NCI-H748 treated with DMSO at 0.1 percent for 48 hours (cell line): ENCODE measurements at places on chromosomes 2 and 18.

DNA sequence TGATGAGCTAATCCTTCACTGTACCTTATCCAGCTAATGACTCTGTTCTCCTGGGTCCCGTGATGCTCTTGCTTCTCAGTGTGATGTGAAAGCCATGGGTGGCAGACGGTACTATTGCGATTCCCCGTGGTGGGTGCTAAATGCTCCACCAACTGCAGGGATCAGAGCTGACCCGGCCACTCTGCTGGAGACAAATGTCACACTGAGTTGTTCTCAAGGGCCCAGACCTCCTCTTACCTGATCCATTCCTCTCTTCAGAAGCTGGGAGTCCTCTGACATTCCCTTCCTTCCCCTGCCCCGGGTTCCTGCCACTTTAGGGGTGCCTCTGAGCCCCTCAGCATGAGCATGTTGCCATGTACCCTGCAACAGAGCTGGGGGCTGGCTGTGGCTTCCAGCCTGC is 105.1 kb downstream of the MAPK4 start:
- DNase-seq, result no peak

GRCh38 chr2:148052687-148053086 is 31.8 kb downstream of the MBD5 start:
- DNase-seq, result no peak

DNA sequence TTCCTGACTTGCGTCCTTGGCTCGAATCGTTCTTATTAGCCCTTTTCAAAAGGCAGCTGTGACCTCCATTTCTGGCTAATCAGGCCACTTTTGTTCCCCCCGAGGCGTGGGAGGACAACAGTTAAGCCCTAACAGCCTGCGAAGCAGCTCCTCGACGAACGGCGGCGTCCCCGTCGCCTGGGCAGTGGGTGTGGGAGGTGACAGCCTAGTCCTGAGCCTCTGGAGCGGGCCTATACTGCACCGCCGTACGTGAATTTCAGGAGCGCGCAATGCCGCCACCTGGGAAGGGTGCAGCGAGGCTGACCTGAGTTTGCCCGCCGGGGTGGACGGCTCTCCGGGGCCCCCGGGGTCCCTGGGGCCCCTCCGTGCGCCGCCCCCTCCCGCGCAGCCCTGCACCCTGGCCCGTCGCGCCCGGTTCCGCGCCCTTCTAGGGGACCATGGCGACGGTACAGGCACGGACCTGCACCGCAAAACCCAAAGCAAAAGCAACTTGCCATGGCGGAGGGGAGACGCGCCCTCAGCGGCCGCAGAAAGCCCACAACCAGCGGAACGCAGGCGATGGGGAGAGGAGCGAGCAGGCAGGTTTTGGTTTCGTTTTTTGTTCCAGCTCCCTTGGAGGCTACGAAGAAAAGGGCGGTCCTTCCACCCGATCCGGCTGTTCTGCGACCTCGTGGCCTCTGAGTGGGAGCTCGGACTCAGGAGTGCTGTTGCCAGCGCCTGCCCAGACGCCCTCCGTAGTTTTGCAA is at the start of gene RBM43:
TSS of gene RBM43 (minus strand) at position 633 of the 746 bp plus-strand sequence. CDS start at position 497, 136 bp downstream.
- peak; percentile 62 for DNase-seq

DNA sequence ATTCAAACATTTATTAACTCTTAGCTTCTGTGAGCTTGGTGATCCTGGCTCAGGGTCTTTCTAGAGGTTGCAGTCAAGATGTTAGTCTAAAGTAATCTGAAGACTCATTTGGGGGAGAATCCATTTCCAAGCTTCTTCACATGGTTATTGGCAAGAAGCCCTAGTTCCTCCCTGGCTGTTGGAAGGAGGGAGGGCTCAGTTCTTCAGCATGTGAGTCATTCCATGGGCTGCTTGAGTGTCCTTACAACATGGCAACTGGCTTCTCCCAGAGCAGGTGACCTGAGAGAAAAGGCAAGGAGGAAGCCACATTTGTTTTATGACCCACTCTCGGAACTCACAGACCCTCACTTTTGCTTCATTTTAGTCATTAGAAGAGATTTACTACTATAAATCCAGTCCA is 10.6 kb upstream of the C2orf74 start:
- no peak for DNase-seq

DNA sequence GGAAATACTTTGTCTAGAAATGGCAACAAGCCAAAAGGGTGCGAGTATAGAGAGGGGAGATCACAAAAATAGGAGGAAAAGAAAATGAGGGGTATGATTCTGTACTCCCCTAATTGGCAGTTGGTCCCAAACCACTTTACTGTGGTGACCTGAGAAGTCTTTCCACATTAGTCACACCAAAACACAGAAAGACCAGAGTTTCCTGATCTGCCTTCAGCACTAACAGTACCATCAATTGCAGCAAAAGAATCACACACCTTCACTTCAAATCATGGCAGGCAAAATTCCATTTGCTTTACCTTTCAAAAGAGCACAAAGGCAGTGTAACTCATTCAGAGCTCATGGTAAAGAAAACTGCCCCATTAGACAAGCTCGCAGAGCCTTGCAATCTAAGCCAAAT is 86.8 kb downstream of the ALK start:
- DNase-seq, result no peak

DNA sequence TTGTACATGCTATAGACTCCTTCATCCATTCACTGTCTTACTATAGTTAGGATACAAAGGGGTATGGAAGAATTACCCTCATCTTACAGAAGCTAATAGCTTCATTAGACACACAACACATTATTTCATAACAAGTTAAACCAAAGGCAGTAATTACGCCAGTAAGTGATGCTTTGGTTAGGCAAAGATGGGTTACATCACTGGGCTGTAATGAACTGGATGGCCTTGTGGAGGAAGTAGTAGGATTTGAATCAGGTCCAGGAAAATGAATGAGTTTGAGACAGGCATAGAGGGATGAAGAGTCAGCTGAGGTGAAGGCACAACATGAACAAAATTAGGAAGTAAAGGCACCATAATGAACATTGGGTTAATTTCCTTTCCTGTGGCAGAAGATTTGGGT is 80.1 kb downstream of the SOCS6 start:
- DNase-seq, result no peak
